ENCODE measurements at places on chromosomes 5 and 9.

GRCh38 chr5:177097016-177097985, 10.6 kb downstream of the FGFR4 start:
- no peak for DNase-seq

DNA sequence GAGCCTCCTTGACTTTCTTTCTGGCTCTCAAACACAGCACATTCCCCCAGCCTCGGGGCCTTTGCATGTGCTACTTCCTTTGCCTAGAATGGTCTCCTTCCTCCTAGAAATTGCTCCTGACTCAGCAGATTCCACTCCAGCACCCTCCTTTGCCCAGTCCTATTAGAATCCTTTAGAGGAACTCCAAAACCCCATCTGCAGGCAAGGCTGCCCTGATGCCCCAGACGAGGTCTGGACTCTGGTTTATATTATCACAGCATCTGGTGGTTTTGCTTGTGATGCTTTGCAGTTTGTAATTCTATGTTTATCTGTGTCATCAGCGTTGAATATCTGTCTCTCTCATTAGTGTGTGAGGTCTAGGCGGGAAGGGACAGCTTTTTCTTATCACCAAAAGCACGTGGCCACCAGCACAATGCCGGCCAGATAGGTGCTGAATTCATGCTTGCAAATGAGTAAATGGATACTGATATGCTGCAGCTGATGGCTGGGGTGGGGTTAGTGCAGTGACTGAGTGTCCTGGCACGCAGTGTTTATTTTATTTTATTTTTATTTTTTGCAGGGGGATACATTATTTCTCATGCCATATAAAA, 30.0 kb upstream of the ANKH start:
- DNase-seq: no peak

- no peak for DNase-seq
These were observed 118.8 kb downstream of the GALNT10 start for GRCh38 chr5:154309371-154309745.

DNA sequence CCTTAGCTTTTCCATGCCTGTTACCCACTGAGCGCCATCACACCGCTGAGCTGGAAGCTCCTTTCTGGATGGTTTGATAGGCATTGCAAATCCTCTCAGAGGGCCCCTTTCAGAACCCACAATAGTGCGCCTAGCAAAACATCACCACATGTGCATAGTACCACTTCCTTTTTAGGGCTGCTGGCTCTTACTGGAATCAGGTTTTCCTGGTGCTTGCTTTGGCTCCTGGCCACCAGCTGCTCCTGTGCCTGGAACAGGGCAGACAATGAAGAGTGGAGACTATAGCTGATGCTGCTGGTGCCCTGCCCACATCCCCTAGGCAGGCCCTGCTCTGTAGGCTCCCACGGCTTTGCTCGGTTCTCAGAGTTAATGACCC, 163.6 kb upstream of the SEMA6A start:
- DNase-seq: no peak

DNA sequence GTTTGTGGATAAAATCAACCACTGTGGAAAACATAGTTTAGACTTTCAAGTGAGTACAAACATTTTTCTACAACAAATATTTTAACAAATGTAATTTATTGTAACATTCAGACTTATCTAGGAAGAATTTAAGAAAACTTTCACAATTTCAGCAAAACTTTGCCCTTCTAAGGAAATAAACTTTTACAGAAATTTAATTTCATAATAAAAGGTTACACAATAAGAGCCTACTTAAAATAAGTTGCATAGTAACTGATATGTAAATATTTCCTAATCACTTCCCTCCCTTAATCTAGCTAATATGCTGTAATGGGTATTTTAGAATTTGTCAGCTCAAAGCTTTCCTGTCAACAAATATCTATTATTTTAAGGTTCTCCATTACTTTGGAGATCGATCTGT, 1899.9 kb downstream of the MAT2B start:
- no peak for DNase-seq

- no peak for DNase-seq
These were observed 554.0 kb downstream of the BNC2 start for GRCh38 chr9:16316456-16316855.

GRCh38 chr5:64653766-64654560, 36.3 kb upstream of the SHISAL2B start:
- DNase-seq: no peak

- DNase-seq: no peak
These were observed 166.1 kb downstream of the EDIL3 start for GRCh38 chr5:84218546-84218945.

GRCh38 chr5:107464416-107464815, 206.3 kb downstream of the EFNA5 start:
- DNase-seq: no peak

DNA sequence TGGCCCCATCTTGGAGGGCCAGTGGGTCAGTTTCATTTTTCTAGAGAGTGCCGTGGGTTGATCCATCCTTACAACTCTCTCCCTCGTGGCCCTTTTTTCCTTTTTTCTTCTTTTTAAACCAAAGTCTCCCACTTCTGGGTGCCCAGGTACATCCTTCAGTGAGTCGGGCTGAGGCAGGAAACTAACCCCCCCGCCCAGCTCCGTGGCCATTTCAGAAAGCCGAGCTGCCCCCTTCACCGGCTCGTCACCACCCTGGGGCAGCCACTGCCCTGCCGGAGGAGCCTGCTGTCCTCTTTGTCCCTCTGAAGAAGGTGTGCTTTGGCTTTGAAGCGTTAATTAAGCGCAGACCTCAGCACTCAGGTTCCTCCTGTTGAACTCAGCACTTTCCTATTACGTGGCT, 5.2 kb downstream of the CFAP77 start:
- no peak for DNase-seq

GRCh38 chr5:55894135-55894534, 43.0 kb downstream of the IL31RA start:
- no peak for DNase-seq

DNA sequence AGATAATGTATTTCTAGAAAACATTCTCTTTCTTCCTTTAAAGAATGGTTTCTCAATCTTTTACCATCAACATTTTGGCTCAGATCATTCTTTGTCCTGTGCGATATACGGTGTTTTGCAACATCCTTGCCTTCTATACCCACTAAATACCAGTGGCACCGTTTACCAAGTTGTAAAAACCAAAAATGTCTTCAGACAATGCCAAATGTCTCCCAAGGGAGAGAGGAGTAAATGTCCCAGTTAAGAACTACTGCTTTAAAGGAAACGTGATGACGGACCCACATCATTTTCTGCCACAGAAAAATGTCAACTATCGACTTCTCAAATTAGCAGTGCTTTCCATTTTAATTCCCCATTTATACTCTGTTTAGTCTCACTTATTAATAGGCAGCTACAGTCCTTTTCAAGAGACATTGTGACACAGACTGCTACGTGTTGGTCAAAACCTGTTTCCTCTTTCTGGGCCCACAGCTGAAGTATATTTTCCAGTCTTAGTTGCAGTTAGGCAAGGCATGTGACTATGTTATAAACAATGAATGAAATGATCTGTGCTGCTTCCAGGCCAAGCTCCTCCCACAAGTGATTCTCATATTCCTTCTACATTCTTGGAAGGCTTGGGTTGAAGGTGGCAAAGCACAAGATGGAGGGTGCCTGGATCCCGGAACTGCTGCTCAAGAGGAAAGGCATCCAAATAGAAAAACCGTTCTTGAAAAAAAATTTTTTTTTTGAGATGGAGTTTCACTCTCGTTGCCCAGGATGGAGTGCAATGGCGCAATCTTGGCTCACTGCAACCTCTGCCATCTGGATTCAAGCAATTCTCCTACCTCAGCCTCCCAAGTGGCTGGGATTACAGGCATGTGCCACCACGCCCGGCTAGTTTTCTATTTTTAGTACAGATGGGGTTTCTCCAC, 8.8 kb downstream of the PRXL2C start:
- DNase-seq: no peak

DNA sequence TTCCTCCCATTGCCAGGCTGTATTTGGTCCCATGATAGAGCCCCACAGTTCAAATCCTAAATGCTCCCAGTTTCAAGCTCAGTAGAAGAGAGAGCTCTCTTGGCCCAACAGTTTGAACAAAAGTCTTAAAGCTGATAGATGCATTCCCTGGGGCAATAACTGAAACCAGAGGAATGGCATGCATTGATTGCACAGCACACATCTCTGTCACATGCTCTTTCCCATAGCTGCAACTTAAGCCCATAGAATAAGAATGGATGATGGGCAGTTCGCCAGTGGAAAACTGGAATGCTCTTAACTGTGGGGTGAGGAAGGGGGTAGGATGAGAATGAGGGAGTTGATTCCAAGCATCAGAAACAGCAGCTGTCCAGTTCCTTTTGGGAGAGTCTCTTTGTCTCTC, 1942.4 kb upstream of the WWC1 start:
- DNase-seq: no peak

DNA sequence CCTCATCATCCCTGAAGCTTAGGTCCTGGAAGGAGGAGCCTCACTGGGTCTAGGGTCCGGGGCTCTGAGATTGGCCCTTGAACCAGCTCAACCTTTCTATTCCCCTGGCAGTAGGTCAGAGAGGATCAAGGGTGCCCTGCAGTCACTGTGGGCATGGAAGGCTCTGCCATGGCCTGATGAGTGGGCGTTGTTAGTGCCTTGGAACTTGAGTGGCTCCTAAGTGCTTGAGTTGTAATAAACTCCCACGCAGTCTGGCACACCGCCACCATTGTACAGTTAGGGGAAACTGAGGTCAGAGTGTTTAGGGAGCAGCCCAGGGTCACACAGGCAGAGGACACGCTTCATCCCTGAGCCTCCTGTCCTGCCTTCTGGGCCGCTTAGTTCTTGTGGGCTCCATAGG, 10.4 kb upstream of the SYNPO start:
- no peak for DNase-seq

GRCh38 chr5:175261037-175261436, 182.9 kb downstream of the DRD1 start:
- DNase-seq: no peak

GRCh38 chr5:155726267-155726666, 600.7 kb upstream of the SGCD start:
- no peak for DNase-seq

DNA sequence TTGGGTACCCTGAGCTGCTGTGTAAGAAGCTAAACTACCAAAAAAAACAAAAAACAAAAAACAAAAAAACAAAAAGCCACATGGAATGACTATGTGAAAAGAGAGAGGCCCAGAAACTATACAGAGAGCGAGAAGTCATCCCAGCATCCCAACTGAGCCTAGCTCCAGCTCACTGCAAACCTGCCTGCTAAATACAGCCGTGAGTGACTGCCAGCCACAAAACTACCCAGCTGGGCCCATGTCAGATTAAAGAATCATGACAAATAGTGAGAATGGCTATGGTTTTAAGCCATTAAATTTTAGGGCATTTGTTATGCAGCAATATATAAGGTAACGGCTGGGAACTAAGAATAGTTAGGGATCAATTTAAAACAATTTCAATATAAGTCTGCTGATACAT, 335.1 kb upstream of the PDE4D start:
- DNase-seq: no peak

DNA sequence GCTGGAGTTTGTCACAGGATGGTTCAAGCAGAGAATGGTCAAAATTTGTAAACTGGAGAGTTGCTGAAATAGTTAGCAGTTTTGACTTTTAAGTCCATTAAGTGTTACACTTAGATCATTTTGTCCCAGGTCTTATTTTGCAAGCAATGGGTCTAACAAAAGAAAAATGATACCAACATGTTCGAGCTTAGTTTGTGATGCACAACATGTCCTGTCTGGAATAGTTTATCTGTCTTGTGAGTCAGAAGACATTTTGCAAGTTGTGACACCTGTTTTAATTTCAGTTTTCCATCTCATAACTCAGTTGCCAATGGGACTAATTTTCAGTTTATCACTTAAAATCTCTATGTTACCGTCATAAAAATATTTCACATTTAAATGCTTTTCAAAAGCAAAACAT, 929.8 kb downstream of the CDH18 start:
- no peak for DNase-seq

GRCh38 chr5:115460472-115460871, 84.1 kb downstream of the FEM1C start:
- DNase-seq: no peak

DNA sequence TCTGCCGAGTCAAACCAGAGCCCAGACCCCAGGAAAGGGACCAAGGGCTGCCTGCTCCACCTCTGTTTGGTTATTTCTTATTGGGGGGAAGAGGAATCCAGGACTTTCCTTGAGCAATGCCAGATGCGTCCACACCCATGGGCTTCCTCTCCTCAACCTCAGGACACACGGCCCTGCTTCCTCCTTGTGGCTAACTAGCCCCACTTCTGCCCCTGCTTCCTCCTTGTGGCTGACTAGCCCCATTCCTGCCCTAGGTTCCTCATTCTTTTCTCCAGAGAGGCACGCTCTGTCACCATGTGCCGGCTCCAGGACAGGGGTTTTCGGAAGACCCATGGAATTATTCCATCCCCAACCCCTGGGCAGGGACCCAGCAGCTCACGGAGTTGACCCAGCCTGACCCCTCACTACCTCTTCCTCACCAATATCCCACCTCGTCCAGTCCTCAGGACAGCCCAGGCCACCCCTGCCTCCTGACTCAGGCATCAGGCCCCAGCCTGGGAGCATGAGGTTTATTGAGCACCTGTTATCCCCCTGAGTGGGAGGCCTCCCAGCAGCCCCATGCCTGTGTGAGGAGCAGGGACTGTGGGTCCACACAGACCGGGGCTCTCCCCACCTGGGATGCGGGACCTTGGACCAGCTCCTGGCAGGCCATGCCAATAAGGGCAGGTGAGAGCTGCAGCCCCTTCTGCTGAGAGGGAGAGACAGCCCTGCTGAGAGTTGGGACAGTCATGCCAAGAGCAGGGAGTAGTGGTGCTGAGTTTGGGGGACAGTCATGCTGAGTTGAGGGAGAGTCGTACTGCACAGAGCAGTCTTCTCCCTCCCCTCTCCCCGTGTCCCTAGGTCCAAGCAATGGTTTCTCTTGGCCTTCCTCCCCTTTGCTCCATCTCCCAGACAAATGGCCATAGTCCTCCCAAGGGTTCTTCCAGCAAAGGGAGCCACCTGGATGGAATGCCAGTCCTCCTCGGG, 11.8 kb upstream of the FCN1 start:
- DNase-seq: no peak
